GM18507 (cell line): ENCODE measurements at places on chromosomes 3 and 15.

GRCh38 chr3:63588895-63589294, 63.6 kb upstream of the SNTN start:
- DNase-seq, result no peak

DNA sequence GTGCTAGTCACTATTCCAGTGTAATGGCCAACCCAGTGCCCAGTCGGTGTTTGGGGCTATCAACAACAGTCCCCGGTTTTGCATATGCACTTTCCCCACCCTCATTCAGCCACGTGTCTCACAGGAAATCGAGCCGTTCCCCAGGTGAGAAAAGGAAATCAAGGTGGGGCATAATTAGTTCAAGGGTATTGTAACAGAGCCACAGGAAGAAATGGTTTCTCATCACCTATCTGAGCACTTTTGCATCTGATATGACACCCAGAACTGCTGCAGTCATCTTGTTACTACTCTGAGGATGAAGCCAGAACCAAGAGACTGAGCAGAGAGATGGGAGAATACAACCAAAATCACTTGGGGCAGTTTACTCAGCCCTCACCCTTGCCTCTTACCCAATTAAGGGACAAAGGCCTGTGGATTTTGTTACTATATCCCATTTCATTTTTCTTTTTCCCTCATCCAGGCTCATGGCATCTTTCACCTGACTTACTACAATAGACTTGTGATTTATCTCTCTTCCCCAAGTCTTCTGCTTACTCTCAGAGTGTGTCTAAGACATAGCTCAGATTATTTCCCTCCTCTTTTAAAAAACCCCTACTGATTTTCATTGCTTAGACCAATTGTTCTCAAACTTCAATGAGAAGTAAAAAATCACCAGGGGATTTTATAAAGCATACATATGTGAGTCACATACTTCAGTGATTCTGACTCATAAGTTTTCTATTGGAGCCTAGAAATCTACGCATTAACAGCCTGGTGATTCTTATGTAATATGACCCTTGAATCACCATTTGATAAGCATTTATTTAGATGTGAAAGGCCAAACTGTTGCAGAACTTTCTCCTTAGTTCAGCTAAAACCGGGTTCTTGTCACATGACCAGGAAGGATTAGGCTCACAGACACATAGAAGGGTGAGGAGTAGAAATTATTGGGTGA, 40.5 kb downstream of the TRAT1 start:
- no peak for DNase-seq

GRCh38 chr3:100875239-100875638, 118.0 kb downstream of the ABI3BP start:
- no peak for DNase-seq

DNA sequence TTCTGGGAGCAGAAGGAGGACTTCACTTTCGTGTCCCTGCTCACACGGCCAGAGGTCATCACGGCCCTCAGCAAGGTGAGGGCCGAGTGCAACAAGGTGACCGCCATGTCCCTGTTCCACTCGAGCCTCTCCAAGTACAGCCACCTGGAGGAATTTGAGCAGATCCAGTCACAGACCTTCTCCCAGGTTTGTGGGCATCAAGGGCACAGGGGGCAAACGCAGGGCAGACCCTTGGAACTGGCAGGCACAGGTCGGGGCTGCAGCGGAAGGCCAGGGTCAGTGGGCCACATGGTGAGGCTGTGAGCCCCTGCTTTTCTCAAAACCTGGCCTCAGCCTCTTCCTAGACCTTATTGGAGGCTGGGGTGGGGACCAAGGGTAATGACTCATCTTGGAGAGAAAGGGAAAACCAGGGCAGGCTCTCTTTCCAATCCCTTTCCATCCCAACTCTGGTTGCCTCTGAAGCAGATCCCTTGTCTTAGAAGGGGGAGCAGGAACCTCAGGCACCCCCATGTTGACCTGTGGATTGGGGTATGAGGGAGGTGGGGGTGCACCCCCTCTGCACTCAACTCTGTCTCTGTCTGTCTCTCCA, 29.5 kb downstream of the DNAH1 start:
- no peak for DNase-seq

DNA sequence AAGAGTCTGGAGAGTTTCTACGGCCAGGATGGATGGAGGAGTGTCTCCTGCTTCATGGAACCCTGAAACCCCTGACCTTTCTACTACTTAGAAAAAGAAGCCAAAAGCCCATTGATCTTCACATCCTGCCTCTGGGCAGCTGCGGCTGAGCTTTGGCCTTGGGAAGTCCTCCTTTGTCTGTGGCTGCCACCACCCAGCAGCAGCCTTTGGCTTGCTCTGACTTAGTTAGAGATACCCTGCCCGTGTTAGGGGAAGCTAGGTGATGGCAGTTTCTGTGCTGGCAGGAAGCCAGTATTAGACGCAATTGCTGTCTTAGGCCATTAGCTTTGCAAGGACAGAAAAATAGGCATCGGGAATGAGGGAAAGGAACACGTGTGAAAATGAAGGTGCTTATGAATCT, 18.8 kb downstream of the APH1B start:
- no peak for DNase-seq

DNA sequence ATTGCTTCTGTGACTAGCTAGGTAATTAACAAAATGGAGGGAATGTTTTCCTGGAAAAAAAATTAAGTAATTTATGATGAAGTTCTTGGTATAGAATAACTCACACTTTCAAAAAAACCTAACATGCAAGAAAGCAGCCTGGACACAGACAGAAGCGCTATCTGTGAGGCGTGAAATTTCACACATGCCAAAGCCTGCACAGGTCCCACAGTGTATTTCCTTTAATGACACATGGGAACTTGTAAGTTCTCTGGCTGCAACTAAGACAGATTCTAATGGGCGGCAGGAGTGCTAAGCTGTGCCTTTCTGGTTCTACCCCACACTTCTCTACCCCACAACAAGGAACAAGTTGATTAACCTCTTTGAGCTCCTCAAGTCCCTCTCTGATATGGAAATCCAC, 84.9 kb upstream of the NEO1 start:
- DNase-seq, result no peak

DNA sequence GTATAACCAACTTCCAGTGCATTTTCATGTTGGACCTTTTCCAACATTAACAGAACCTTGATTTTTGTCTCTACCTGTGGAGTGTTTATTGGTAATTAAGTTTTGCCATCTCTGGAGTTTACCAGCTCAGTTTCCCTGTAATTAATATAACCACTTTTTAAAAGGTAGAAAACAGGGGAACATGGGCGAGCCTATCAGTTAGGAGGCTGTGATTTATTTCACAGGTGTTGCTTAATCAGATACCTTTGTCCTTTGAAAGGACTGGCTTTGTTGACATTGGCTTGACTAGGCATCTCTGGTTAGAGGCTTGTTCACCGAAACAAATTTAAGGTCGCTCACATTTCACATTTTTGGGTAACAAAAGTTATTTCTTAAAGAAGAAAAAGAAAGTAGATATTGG, 622 bp downstream of the NAALADL2 start:
- DNase-seq, result no peak

DNA sequence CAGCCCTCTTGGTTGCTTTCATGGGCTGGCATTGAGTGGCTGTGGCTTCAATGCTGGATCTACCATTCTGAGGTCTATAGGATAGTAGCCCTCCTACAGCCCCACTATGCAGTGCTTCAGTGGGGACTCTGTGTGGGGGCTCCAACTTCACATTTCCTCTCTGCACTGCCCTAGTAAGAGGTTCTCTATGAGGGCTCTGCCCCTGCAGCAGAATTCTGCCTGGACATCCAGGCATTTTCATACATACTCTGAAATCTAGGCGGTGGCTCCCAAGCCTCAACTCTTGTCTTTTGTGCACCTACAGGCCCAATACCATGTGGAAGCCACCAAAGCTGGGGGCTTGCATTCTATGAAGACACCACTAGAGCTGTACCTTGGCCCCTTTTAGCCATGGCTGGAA, 195.8 kb downstream of the IGSF11 start:
- no peak for DNase-seq

- DNase-seq, result no peak
These were observed 11.6 kb downstream of the THBS1 start for GRCh38 chr15:39592500-39592899.
